ENCODE measurements at places on chromosomes 2 and 18. TPM values are rescaled to one million over a fixed set of nuclear protein-coding genes. Genes with fewer than 3 reads are reported as not detected.

GRCh38 chr2:75415731-75416130 is 145.0 kb downstream of the EVA1A start:
- DNase-seq, result no peak

Gene RAD51AP2
- polyA plus RNA-seq, result 0.08 TPM

DNA sequence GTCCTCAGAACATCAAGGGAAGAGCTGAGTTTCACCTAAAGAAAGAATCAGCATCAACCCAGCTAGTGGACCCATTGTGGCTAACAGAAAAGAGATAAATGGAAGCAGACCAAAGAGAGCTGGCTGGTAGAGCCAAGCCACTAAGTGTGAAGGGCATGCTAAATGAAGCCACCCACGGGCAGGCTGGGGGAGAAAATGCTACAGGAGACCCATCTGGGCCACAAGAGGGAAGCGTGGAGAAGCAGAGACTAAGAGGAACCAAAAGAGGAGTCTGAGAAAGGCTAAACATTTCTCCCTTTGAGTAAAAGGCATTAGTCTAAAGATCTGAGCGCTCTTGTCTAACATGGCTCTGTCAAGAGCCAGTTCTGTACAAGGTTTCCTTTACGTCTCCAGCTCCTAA is 15.8 kb downstream of the CWC22 start:
- no peak for DNase-seq

- no peak for DNase-seq
These were observed 57.0 kb downstream of the ZNF519 start for GRCh38 chr18:14075196-14075595.

Gene MAPRE3
- polyA plus RNA-seq, result 65.0 TPM
